Ascending aorta (tissue), 2 donors: ENCODE measurements at places on chromosomes 16 and 17. TPM values are rescaled to one million over a fixed set of nuclear protein-coding genes. Genes with fewer than 3 reads are reported as not detected.

GRCh38 chr17:48791128-48792032 is 25.6 kb downstream of the TTLL6 start:
- no peak overlapping the region for H3K4me3 ChIP-seq
- DNase-seq: no peak
- no peaks in the 10 kb centered on the region for H3K36me3 ChIP-seq
- no peaks in the 10 kb centered on the region for H3K4me1 ChIP-seq

GRCh38 chr17:28665994-28666393 is 4.0 kb downstream of the SUPT6H start:
- peaks cover 19% of the 10 kb centered on the region for H3K4me1 ChIP-seq
- H3K4me3 ChIP-seq: no peak overlapping the region
- H3K27me3 ChIP-seq: no peaks in the 10 kb centered on the region
- no peak overlapping the region for H3K27ac ChIP-seq
- no peak for DNase-seq

DNA sequence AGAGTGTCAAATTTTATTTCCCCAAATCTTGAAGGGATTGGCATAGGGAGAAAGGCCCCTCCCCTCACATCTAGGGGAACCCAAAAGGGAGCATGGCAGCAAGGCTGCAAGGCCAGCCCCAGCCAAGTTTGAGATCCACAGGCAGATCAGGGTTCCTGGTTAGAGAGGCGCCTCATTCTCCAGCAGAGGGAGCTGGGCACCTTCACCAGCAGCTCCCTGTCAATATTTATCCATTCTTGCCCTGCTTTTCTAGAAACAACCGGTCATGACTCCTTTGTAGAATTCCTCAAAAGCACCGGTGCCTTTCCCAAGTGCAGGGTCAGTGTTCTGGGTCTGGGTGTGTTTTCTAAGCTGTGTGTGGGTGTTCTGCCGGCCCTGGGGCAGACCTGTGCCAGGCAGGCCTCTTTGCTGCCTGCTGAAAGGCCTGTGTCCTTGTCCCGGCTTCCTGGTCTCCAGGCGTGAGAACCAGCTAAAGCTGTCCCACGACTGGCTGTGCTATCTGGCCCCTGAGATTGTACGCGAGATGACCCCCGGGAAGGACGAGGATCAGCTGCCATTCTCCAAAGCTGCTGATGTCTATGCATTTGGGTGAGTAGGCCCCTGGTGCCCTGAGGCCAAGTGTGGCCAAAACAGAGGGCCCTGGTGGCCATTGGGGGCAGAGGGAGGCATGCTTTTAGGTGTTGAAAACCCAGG is 21.2 kb upstream of the LGALS9 start:
- H3K27me3 ChIP-seq: no peaks in the 10 kb centered on the region
- no peak overlapping the region for H3K4me3 ChIP-seq
- H3K27ac ChIP-seq: no peak overlapping the region
- DNase-seq: no peak

- H3K4me1 ChIP-seq: no peaks in the 10 kb centered on the region
- no peaks in the 10 kb centered on the region for H3K27me3 ChIP-seq
- H3K27ac ChIP-seq: no peak overlapping the region
- no peaks in the 10 kb centered on the region for H3K36me3 ChIP-seq
- no peak overlapping the region for H3K4me3 ChIP-seq
Measured at GRCh38 chr16:52825892-52826291, 226.8 kb downstream of the CHD9NB start.

Gene NPIPB6
- 1.7 TPM for total RNA-seq

Gene AFMID
- 107 TPM for total RNA-seq

GRCh38 chr16:72673118-72673517 is 374.8 kb downstream of the ZFHX3 start:
- DNase-seq: no peak
- no peaks in the 10 kb centered on the region for H3K4me1 ChIP-seq
- H3K27me3 ChIP-seq: no peaks in the 10 kb centered on the region
- H3K36me3 ChIP-seq: no peaks in the 10 kb centered on the region

Gene MT1G
- 36.6 TPM for total RNA-seq

Gene HES7
- not detected for total RNA-seq

Gene GJC1
- total RNA-seq: 9.9 TPM

- no peaks in the 10 kb centered on the region for H3K4me1 ChIP-seq
- H3K27ac ChIP-seq: no peak overlapping the region
Measured at GRCh38 chr17:80045703-80046102, 9.3 kb downstream of the CCDC40 start.

DNA sequence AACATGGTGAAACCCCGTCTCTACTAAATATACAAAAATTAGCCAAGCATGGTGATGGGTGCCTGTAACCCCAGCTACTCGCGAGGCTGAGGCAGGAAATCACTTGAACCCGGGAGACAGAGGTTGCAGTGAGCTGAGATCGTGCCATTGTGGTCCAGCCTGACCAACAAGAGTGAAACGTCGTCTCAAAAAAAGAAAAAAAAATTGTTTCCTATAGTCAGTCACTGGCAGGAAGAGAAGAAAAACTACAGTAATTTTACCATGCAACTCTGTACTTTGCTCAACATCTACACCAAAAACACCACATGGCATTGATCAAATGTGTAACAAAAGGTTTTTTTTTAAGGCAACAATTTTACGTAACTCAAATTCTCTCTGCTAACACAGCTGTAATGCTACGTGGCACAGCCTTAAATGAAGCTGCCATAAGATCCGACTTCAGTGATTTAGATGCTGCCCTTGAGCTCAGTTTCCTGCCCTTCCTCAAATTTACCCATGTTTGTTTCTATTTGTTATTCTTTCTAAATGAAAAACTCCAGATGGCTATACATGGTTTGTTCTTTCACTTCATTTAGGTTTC is 40.2 kb downstream of the CNOT1 start:
- H3K4me1 ChIP-seq: no peaks in the 10 kb centered on the region
- H3K27ac ChIP-seq: no peak overlapping the region
- H3K4me3 ChIP-seq: no peak overlapping the region
- DNase-seq: no peak
- no peaks in the 10 kb centered on the region for H3K27me3 ChIP-seq
- H3K36me3 ChIP-seq: peaks cover 48% of the 10 kb centered on the region

Gene RHBDF1
- 146 TPM for total RNA-seq

Gene ACSM2B
- total RNA-seq: not detected

- H3K4me1 ChIP-seq: peaks cover 38% of the 10 kb centered on the region
- peak; percentile 65 for DNase-seq
- H3K36me3 ChIP-seq: peaks cover 4% of the 10 kb centered on the region
- H3K27ac ChIP-seq: peak within 1 kb of the TSS; percentile 74
- peak within 1 kb of the TSS; percentile 78 for H3K4me3 ChIP-seq
- no peaks in the 10 kb centered on the region for H3K27me3 ChIP-seq
Measured at GRCh38 chr17:75516255-75516618, at the start of gene TSEN54. TSS of gene TSEN54 (plus strand) at chr17:75516528. CDS start at chr17:75516561, 33 bp downstream.

Gene ATF7IP2
- total RNA-seq: not detected

- no peak for DNase-seq
- no peak overlapping the region for H3K4me3 ChIP-seq
- no peaks in the 10 kb centered on the region for H3K27me3 ChIP-seq
- H3K36me3 ChIP-seq: no peaks in the 10 kb centered on the region
Measured at GRCh38 chr16:80347900-80348299, 192.9 kb upstream of the DYNLRB2 start.

DNA sequence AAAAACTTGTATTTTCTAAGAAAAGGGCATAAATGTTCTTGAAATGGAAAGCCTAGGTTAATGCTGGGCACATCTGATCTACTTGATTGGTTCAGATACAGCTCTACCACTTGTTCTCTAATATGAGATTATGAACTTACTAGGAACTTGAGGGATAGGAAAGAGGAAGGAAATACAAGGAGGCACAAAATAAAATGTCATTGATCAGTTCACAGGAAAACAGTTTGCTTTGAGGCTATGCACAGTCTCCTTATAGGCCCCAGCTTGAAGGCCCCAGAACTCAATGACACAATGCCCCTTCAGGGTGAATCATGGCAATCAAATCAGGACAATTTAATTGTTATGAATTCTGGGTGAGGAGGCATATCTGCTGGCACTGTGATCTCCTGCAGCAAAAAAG is 27.1 kb downstream of the NXPH3 start:
- H3K27me3 ChIP-seq: no peaks in the 10 kb centered on the region
- DNase-seq: no peak
- H3K36me3 ChIP-seq: peaks cover 45% of the 10 kb centered on the region
- no peak overlapping the region for H3K4me3 ChIP-seq

DNA sequence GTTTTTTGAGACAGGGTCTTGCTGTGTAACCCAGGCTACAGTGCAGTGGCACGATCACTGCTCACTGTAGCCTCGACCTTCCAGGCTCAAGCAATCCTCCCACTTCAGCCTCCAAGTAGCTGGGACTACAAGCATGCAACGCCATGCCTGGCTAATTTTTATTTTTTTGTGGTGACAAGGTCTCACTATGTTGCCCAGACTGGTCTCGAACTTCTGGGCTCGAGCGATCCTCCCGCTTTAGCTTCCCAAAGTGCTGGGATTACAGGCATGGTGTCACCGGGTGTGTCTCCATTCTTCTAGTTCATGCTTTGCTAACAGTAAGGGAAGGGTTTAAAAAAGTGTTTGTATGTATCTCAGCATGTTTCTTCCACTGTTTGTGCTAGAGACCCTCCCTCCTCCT is 101.8 kb downstream of the HIC1 start:
- H3K4me1 ChIP-seq: no peaks in the 10 kb centered on the region
- DNase-seq: no peak
- no peaks in the 10 kb centered on the region for H3K27me3 ChIP-seq
- peak overlapping the region; percentile 15 for H3K27ac ChIP-seq

- peaks cover 23% of the 10 kb centered on the region for H3K4me1 ChIP-seq
- peak overlapping the region; percentile 97 for H3K27ac ChIP-seq
- no peak overlapping the region for H3K4me3 ChIP-seq
- peaks cover 18% of the 10 kb centered on the region for H3K36me3 ChIP-seq
- H3K27me3 ChIP-seq: no peaks in the 10 kb centered on the region
Measured at GRCh38 chr16:11164482-11165270, 91.3 kb downstream of the SOCS1 start.

DNA sequence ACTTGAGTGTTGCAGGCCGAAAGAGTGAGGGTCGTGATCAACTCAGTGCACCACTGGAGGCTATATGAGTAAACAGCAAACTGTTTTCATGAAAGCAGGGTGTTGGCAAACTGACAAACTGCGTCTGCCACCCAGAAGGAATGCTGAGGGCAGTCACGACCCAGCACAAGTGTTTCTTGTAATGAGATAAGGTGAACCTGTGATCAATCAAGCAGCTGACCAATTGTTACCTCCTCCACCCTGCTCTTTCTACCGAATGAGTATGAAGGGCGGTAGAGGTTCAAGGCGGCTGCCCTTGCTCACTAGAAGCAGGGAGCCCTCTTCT is 5.5 kb upstream of the SRL start:
- H3K36me3 ChIP-seq: no peaks in the 10 kb centered on the region
- no peak overlapping the region for H3K27ac ChIP-seq

Gene SDK2
- total RNA-seq: 8.1 TPM

Gene ACSM2A
- not detected for total RNA-seq

Gene ATXN2L
- total RNA-seq: 169 TPM

DNA sequence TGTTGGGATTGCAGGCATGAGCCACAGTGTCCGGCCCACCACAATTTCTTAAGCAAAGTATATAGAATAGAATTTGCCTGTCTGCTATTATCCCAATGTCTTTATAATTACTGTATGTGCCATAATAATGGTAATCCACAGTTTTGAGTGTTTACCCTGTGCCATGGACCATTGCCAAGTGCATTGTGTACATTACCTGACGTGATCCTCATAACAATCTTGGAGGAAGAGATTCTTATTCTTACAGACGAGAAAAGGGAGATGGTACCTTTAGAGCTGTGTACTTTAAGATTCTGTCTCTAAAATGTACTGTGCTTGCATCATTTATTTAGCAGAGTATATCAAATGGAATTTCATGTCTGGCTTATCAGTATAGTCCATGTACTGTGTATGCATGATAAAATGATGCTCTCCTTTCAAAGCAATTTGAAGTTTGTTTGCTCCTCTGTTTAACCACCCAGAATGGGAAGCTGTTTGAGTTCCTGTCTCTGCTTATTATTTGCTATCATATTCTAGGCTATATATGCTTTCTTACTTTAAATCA is 13.8 kb upstream of the CDR2 start:
- no peak overlapping the region for H3K27ac ChIP-seq
- H3K4me1 ChIP-seq: peaks cover 2% of the 10 kb centered on the region
- no peak for DNase-seq
- H3K27me3 ChIP-seq: no peaks in the 10 kb centered on the region

Gene FOXN1
- total RNA-seq: not detected

Gene MT1X
- 2,291 TPM for total RNA-seq

DNA sequence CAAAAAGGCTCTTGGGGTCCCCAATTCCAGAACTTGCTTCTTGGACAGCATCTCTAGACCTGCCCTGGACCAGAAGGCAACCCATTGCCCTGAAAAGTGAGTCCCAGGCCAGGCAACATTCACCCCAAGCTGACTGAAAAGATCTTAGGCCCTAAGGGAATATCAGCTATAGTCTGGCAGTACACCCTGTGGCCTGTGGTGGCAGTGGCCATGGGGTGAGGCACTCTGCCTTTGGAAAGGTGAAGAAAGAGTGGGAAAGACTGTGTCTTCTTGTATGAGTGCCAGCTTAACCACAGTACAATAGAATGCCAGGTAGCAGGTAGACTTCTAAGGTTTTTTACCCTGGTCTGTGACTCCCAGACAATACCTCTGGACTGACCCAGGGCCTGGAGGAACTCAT is 564.5 kb downstream of the CDH8 start:
- no peaks in the 10 kb centered on the region for H3K36me3 ChIP-seq
- no peak overlapping the region for H3K4me3 ChIP-seq
- DNase-seq: no peak
- H3K27ac ChIP-seq: no peak overlapping the region
- no peaks in the 10 kb centered on the region for H3K4me1 ChIP-seq

- H3K4me3 ChIP-seq: peak overlapping the region; percentile 23
- H3K4me1 ChIP-seq: no peaks in the 10 kb centered on the region
- H3K36me3 ChIP-seq: no peaks in the 10 kb centered on the region
- DNase-seq: no peak
Measured at GRCh38 chr17:19470530-19471261, 59.7 kb downstream of the RNF112 start.

Gene KRTAP9-2
- total RNA-seq: not detected

- no peaks in the 10 kb centered on the region for H3K36me3 ChIP-seq
- no peak overlapping the region for H3K27ac ChIP-seq
- H3K27me3 ChIP-seq: no peaks in the 10 kb centered on the region
- no peaks in the 10 kb centered on the region for H3K4me1 ChIP-seq
- no peak for DNase-seq
Measured at GRCh38 chr17:79473876-79474440, 136.9 kb downstream of the RBFOX3 start.

Gene GCGR
- not detected for total RNA-seq

Gene NFATC3
- 36.4 TPM for total RNA-seq

- H3K4me1 ChIP-seq: peaks cover 10% of the 10 kb centered on the region
- H3K4me3 ChIP-seq: peak within 1 kb of the TSS; percentile 79
- no peaks in the 10 kb centered on the region for H3K36me3 ChIP-seq
- no peaks in the 10 kb centered on the region for H3K27me3 ChIP-seq
Measured at GRCh38 chr16:28878083-28878926, at the start of gene ATP2A1. TSS of gene ATP2A1 (plus strand) at chr16:28878488. CDS start at chr16:28878672, 184 bp downstream.

Gene OR1F1
- total RNA-seq: not detected

DNA sequence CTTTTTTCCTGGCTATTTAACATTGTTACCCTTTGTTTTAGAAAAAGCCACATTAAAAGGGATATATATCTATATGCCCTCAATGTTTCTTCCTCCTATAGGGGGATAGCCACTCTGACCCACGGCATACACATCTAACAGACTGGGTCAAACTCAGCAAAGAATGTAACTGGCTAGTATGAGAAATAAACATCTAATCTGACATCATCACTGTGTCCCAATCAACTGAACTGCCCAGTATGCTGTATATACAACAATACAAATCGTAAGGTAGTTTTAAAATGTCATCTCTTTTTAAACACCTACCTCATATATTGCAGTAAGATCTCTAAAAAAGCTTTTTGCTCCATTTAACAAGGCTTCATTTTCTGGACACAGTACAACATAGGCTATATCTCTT is 39.9 kb upstream of the INTS2 start:
- H3K4me3 ChIP-seq: no peak overlapping the region
- no peak for DNase-seq
- peaks cover 66% of the 10 kb centered on the region for H3K36me3 ChIP-seq
- no peak overlapping the region for H3K27ac ChIP-seq
- no peaks in the 10 kb centered on the region for H3K4me1 ChIP-seq
